ENCODE measurements at places on chromosomes 4 and X.

DNA sequence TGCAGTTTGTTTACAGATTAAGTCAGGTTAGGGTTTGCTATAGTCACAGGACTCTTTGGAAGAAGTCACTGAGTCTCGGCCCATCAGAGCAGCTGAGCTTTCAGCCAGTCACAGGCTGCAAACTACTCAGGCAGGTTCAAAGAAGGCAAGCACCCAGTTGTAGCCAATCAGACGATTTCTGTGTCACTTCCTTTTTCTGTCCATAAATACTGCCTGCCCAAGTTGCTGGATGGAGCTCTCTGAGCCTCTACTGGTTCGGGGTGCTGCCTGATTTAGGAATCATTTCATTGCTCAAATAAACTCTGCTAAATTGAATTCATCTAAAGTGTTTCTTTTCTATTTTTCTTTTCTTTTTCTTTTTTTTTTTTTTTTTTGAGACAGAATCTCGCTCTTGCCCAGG lies 7.3 kb upstream of the SH3BP2 start:
- DNase-seq, result no peak

DNA sequence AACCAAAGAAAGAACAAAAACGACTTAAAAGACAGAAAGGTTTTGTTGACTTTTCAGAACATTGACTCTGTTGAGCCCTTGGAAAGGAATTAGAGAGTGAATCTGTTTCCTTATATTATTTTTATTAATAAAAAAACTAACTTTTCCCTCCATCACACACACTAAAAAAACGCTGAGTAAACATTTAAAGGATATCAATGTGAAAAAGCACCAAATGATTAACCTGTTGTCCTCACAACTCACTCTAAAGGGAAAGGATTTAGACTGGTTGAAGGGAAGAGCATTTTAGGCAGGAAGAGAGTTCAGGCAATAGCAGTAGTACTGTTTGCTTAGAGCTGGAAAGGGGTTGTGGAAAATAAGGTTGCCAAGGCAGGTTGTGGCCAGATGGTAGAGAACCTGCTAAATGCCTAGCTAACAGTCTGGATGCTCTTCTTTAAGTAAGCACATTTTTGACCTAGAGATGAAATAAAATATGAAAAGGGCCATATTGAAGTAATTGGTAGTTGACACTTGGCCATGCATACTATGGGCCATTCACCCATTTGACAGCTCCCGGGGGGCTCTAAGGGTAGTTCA lies 98.0 kb upstream of the NDP start:
- DNase-seq, result no peak

GRCh38 chr4:183241322-183241640 lies 78.8 kb downstream of the CLDN22 start:
- DNase-seq, result peak; percentile 35

- peak; percentile 35 for DNase-seq
Observed at GRCh38 chr4:37767546-37767945, 58.9 kb upstream of the PGM2 start.

- no peak for DNase-seq
Observed at GRCh38 chr4:8819473-8820177, 52.0 kb downstream of the HMX1 start.

DNA sequence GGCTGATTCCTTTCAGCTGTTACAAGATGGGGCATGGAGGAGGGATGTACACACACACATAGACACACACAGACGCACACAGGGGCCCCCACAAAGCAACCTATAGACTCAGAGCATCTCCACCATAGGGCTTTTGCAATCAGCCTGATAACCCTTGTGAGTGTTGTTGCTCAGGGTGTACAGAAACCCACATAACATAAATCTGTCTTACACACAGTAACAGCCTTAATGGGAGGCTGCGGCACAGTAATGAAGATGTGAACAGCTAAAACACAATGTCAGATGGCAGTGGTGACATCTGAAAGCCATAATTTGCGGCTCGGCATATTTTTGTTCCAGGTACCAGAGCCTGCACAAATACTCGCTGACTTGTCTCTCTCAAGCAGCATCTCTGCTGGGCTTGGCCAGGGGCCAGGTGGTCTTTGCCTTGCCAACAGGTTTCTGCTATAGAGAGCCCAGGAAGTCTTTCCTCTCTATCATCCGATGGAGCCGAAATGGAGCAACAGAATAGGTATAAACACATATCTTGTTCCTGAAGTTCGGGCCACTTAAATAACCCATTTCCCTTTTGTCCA lies 357.2 kb upstream of the GATB start:
- DNase-seq, result no peak
